ENCODE measurements at places on chromosomes 13 and 19.
A peak's percentile ranks its signal among the peaks of the same experiment; 100 is the strongest.

- no peaks in the 10 kb centered on the region for H3K36me3 ChIP-seq
- DNase-seq, result no peak
- H3K27ac ChIP-seq, result no peak overlapping the region
- no peaks in the 10 kb centered on the region for H3K27me3 ChIP-seq
Observed at GRCh38 chr13:114166381-114167131, 12.5 kb upstream of the CFAP97D2 start.

- no peaks in the 10 kb centered on the region for H3K4me1 ChIP-seq
- no peak for DNase-seq
- H3K27ac ChIP-seq, result no peak overlapping the region
- H3K36me3 ChIP-seq, result no peaks in the 10 kb centered on the region
- H3K4me3 ChIP-seq, result no peak overlapping the region
Observed at GRCh38 chr13:77874406-77874805, 44.2 kb downstream of the EDNRB start.

DNA sequence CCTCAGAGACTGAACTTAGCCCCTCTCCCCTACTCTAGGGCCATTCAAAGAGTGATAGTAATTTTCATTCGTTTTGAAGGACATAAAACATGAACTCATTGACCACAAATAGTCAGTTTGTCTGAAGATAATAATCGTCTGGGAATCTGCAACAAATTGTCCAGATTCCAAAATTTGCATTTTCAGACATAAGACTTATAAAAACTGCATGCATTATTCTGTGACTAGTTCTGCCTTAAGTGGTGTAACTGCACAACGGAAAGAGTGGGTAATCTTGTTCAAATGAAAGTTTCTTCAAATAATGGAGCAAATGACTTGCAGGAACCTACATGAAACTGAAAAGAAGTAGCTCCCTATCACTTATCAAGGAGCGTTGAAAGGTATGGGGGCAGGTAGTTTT, 8.4 kb downstream of the CSNK1A1L start:
- H3K4me3 ChIP-seq, result no peak overlapping the region
- DNase-seq, result no peak
- H3K4me1 ChIP-seq, result no peaks in the 10 kb centered on the region
- no peaks in the 10 kb centered on the region for H3K27me3 ChIP-seq

DNA sequence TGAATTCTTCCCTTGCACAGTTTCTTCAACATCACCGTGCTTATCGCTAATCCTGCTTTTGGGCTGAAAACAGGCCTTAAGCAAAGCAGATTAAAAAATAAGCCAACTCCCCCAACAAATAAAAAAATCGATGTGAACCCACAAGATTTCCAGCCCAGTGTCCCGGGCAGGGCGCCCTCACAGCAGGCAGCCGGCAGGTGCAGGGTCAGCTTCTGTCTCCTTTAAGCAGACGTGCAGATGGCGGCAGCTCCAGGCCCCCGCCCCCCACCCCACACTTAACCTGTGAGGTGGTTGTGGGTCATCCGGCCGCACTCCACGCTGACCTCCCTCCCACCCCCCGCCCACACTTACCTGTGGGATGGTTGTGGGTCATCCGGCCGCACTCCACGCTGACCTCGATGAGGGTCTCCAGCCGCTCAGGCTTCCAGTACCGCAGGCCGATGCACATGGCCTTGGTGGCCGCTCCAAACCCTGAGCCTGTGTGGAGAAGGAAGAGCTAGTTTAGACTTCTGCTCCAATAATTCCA, 19.8 kb downstream of the ADPRHL1 start:
- no peak overlapping the region for H3K4me3 ChIP-seq
- H3K4me1 ChIP-seq, result no peaks in the 10 kb centered on the region
- H3K36me3 ChIP-seq, result no peaks in the 10 kb centered on the region
- no peak for DNase-seq

DNA sequence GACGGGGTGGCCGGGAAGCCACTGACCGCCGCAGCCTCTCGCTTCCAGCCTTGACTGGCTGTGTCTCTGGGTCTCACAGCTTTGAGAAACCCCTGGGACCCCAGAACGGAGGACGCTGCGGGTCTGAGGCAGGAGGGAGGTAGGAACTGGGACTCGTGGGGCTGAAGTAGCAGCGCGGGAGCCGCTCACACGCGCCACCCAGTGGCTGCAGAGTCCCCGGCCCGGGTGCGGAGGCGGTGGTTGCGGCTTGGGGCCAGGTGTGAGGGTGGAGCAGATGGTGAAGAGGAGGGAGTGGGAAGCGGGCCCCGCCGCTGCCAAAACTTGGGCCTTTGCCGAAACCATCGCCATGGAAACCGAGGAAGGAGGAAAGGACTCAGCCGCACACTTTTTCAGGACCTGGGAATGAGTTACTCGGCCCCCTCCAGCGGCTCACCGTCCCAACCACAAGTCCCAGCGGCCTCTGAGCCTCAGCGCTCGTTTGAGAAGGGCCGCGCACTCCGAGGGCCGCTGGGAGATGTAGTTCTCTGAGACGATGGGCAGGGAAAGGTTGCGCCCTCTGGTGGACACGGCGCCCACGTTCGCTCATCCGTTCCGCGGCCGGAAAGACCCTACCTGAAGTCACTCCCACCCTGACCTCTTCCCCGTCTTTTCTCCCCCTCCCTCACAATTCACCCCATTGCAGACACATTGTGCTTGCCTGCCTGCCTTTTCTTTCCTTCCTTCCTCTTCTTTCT, 2.2 kb upstream of the SLC17A7 start:
- peaks cover 26% of the 10 kb centered on the region for H3K4me1 ChIP-seq
- H3K36me3 ChIP-seq, result peaks cover 5% of the 10 kb centered on the region

DNA sequence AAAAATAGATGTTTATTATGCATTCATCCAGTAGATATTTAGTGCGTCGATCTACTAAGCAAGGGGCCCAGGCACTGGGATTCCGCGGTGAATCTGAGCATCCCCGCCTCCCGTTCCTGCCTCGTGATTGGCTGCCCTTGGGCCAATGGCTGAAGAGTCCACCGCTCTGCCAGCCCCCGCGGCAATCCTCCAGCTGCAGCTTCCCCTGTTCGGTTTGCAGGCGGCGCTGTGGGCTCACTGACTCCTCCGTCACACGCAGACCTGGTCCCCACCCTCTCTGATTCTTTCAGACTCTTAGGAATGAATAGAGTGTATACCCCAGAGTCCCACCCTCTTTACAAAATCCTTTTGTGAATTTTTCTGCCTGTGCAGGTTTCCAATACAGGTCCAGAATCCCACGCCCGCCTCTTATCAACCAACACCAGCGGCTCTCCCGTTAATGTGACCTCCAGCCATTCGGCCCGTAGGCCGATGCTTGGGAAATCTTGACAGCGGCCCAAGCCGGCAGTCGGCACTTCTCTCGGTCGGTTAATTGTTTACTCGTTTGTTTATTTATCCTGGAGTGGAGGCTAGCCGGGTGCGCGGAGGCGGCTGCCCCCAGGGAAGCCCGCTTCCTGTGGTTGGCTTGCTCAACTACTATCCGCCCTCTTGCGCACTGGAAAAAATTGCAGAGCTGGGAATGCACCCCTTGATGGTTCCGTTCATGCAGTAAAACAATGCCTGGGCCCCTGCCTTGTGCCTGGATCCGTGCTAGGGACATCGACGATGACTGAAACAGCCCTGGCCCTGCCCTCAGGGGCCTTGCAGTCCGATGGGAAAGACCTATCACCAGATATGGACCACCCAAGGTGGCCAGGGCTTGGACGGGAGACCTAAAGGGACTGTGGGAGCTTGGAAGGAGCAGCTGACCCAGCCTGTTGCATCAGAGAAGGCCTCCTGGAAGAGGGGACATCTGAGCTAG, 4.5 kb upstream of the ARHGAP35 start:
- peak overlapping the region; percentile 67 for H3K4me3 ChIP-seq
- peaks cover 18% of the 10 kb centered on the region for H3K4me1 ChIP-seq
- peak overlapping the region; percentile 51 for H3K27ac ChIP-seq
- no peaks in the 10 kb centered on the region for H3K36me3 ChIP-seq

DNA sequence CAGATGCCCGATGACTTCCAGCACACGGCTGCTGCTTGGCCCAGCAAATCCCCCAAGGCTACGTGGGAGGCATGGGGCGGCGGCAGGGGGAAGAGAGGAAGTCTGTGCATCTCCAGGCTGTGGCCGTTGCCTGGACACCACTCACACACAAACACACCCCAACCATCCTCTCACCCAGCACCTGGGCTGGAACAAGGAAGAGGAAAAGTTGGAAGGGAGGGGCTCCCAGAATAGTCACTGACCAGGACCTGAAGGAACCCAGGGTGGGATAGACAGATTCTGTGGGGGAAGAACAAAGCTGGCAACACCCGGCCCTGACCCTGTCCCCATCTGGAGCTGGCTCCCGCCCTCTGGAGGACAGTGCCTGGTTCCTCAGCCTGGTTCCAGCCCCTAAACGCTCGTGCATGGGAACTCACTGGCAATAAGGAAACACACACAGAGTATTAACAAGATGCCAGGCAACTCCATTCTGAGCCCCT, 11.2 kb downstream of the PPP6R1 start:
- H3K36me3 ChIP-seq, result peaks cover 40% of the 10 kb centered on the region
- H3K4me1 ChIP-seq, result peaks cover 57% of the 10 kb centered on the region
- DNase-seq, result no peak
- H3K4me3 ChIP-seq, result no peak overlapping the region

- H3K4me3 ChIP-seq, result no peak overlapping the region
- H3K27ac ChIP-seq, result no peak overlapping the region
- H3K27me3 ChIP-seq, result no peaks in the 10 kb centered on the region
- no peaks in the 10 kb centered on the region for H3K36me3 ChIP-seq
- no peaks in the 10 kb centered on the region for H3K4me1 ChIP-seq
- no peak for DNase-seq
Observed at GRCh38 chr13:97124915-97125809, 97.0 kb upstream of the MBNL2 start.

GRCh38 chr13:46964789-46965527, 68.1 kb upstream of the HTR2A start:
- H3K4me3 ChIP-seq, result no peak overlapping the region
- H3K27me3 ChIP-seq, result no peaks in the 10 kb centered on the region
- no peak overlapping the region for H3K27ac ChIP-seq
- H3K36me3 ChIP-seq, result no peaks in the 10 kb centered on the region

- H3K36me3 ChIP-seq, result no peaks in the 10 kb centered on the region
- H3K4me3 ChIP-seq, result no peak overlapping the region
- no peak overlapping the region for H3K27ac ChIP-seq
- DNase-seq, result no peak
- no peaks in the 10 kb centered on the region for H3K4me1 ChIP-seq
- no peaks in the 10 kb centered on the region for H3K27me3 ChIP-seq
Observed at GRCh38 chr13:93227878-93228642, 1.5 kb downstream of the GPC6 start.

DNA sequence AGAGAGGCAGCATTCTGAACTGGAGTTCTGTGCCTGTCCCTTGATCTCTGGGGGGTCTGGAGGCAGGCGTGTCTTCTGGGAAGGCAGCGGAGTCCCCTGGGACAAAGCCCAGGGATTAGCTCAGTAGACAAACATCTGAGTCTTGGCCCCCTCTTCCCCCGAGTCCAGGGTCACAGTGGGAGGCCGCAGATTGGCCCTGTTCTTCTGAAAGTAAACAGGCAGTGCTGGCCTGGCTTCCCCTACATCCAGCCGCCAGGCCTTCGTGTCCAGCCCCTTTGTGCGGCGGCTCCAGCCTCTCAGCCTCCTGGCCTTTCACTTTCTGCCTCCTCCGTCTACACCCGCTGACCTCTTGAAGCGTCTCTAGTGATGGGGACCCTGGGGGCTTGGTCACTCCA, 989 bp downstream of the NFILZ start:
- H3K4me1 ChIP-seq, result no peaks in the 10 kb centered on the region
- no peaks in the 10 kb centered on the region for H3K27me3 ChIP-seq
- H3K4me3 ChIP-seq, result no peak overlapping the region
- H3K27ac ChIP-seq, result no peak overlapping the region

GRCh38 chr19:33558856-33559255, 37.3 kb upstream of the PEPD start:
- no peaks in the 10 kb centered on the region for H3K4me1 ChIP-seq
- no peaks in the 10 kb centered on the region for H3K36me3 ChIP-seq
- H3K27me3 ChIP-seq, result no peaks in the 10 kb centered on the region
- H3K4me3 ChIP-seq, result no peak overlapping the region
- no peak overlapping the region for H3K27ac ChIP-seq
- DNase-seq, result no peak

GRCh38 chr19:308471-309205, 17.4 kb upstream of the PLPP2 start:
- no peak overlapping the region for H3K4me3 ChIP-seq
- no peaks in the 10 kb centered on the region for H3K4me1 ChIP-seq

GRCh38 chr13:76027131-76027530, 391.0 kb downstream of the LMO7 start:
- H3K27ac ChIP-seq, result no peak overlapping the region
- H3K36me3 ChIP-seq, result no peaks in the 10 kb centered on the region
- no peaks in the 10 kb centered on the region for H3K27me3 ChIP-seq

DNA sequence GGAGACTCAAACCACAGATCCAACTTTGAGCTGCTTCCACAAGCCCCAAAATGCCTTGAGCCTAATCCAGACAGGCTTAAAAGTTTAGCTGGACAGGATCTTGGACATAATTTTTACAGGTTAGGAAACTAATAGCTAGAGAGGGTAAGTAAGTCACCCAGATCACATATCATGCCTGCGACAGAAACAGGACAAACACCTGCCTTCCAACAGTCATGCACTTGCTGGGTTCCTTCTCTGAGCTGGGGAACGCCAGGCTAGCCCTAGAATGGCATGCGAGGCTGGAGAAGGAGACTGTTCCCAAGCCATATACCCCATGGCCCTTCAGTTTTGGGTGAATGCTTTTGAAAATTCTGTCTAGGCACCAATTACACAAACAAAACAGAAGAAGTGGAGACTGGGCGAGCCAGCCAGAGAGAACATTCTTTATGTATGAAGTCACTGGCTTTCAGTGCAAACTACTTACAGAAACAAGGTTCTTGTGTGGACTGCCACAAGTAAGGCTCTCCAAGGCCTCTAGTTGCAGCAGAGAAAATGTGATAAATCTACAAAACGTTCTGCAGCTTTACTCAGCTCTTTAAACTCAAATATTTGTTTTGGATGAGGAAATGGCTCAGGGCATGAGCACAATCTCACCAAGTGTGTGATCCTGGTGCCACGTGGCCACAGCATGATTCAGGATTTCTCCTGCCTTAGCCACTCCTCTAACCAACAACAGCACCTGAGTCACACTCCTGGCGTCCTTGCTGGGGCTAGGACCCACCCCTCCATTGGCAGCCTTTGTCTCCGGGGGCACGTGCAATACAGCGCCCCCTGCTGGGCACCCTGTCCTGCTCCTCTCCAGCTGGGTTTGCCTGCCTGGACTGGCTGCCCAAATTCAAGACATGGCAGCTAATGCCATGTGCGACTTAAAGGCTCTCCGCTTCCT, 73.4 kb upstream of the UBL3 start:
- DNase-seq, result peak; percentile 23
- H3K36me3 ChIP-seq, result no peaks in the 10 kb centered on the region
- no peak overlapping the region for H3K4me3 ChIP-seq
- H3K27ac ChIP-seq, result no peak overlapping the region

- no peak overlapping the region for H3K27ac ChIP-seq
- H3K27me3 ChIP-seq, result no peaks in the 10 kb centered on the region
- DNase-seq, result no peak
- H3K4me3 ChIP-seq, result no peak overlapping the region
- no peaks in the 10 kb centered on the region for H3K36me3 ChIP-seq
Observed at GRCh38 chr13:99027260-99027659, 49.4 kb upstream of the DOCK9 start.

- H3K36me3 ChIP-seq, result no peaks in the 10 kb centered on the region
- H3K4me1 ChIP-seq, result peaks cover 47% of the 10 kb centered on the region
- peak overlapping the region; percentile 65 for H3K4me3 ChIP-seq
- DNase-seq, result peak; percentile 93
- no peaks in the 10 kb centered on the region for H3K27me3 ChIP-seq
- H3K27ac ChIP-seq, result peak overlapping the region; percentile 99
Observed at GRCh38 chr13:40388617-40389016, 277.8 kb downstream of the FOXO1 start.
